Right ventricle myocardium inferior (tissue), 1 donor: ENCODE measurements at places on chromosomes 5 and 9.
A peak's percentile ranks its signal among the peaks of the same experiment; 100 is the strongest.

- no peak for DNase-seq
These were observed 233.7 kb downstream of the SPOCK1 start for GRCh38 chr5:137265457-137265856.

GRCh38 chr9:107827304-107827703 lies 337.7 kb upstream of the KLF4 start:
- no peak for DNase-seq

- DNase-seq = no peak
These were observed 58.3 kb upstream of the LARP1 start for GRCh38 chr5:154696891-154697290.

DNA sequence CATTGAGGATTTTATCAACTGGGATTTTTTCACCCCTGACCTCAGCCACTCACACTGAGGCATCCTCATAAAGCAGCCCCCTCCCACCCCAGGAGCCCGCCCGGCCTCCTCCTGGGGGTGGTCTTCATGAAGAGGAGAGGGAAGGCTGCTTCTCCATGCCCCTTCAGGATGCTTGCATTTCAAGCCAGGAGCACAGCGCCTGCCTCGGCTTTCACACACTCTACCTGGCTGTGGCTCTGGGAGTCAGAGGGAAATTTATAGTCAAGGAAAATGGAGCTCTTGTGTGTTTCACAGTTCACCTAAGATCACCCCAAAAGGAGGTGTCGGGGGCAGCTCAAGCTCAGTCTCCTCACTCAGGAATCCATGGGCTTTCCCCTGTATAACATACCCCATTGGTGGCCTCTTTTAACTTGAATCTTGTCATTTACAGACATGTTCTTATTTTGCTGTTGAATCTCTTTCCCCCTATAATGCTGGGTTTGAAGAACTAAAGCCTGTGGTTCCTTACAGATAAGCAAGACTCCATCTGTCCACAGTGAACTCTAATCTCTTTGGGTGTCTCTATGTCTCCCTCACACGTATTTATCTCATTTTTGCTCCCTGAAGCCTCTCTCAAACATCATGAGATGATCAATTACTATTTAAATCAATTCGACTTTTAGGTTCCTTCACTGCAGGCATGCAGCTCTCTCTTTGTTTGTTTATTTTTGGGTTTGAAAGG lies 22.6 kb upstream of the IQGAP2 start:
- DNase-seq = no peak

GRCh38 chr5:135379046-135379654 lies 19.9 kb downstream of the MACROH2A1 start:
- DNase-seq = no peak

GRCh38 chr5:122310889-122311288 lies 1.1 kb upstream of the SNCAIP start:
- no peak for DNase-seq

DNA sequence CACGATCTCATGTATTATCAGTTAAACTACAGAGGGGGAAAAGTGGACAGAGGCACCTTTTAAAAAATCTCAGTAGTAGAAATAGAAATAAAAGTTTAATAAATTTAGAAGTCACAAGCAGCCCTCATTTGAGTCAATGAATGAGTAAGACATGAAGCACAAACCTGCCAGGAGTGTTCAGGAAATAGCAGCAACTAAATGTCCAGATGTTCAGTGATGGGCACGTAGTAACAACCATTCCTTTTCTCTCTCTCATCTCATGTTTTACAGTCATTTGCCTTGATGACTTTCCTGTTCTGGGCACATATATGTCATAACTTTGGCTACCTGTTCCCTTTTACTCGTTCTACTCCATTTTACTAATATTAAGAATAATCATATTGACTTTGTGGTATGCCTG lies 17.7 kb downstream of the ISOC1 start:
- no peak for DNase-seq

GRCh38 chr9:130665431-130666392 lies 1.3 kb downstream of the PRDM12 start:
- peak; percentile 11 for DNase-seq

DNA sequence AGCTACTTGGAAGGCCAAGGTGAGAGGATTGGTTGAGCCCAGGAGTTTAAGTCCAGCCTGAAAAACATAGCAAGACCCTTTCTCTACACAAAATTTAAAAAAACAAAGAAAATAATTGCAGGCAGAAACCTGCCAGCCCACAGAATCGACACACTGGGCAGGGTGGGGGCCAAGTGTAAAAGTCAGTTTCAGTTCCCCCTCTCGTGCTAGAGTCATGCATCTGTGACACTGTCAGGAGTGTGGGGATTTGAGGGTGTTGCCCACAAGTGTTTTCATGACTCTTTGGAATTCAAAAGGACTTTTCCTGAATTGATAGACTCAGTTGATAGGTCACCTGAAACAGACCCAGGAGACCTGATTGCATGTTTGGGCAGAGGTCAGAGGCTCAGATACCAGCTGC lies 47.6 kb downstream of the PRRC2B start:
- DNase-seq = no peak

- no peak for DNase-seq
These were observed 12.6 kb downstream of the DAPK1 start for GRCh38 chr9:87510252-87510683.

GRCh38 chr9:87862536-87863268 lies 20.0 kb upstream of the SPATA31E1 start:
- no peak for DNase-seq

GRCh38 chr5:91200692-91201091 lies 182.4 kb downstream of the ARRDC3 start:
- DNase-seq = no peak

DNA sequence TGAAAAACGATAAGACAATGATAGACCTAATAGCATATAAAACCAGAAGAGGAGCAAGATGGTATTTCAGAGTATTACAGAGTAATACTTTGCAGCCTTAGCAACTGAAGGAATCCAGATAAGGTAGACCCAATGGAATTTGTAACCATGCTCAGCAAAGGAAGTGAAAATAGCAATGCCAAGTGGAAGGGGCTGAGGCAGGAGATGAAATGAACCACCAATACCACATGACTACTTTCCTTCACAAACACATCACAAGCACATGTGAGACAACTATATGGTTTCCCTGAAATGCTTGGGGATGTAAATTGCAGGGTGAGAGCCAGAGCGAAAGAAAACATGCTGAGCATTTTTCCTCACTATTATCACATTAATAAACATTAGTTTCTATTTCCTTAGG lies 79.8 kb upstream of the MELK start:
- no peak for DNase-seq

DNA sequence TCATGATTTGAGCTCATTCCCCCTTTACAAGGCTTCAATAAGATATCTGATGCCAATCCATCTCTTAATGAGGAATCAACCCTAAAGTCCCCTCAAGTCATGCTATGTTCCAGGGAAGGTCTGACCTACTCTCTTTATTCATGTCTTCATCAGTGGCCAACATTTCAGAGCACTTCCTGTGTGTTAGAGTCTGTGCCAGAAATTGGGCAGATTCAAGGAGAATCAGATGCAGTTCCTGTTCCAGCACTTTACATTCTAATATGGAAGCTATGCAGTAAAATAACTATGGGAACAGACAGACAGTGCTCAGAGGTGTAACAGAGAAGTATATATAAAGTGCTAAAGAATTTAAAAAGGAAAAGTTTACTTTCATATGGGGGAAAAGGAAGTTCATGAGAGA lies 193.4 kb upstream of the NR4A3 start:
- DNase-seq = no peak

DNA sequence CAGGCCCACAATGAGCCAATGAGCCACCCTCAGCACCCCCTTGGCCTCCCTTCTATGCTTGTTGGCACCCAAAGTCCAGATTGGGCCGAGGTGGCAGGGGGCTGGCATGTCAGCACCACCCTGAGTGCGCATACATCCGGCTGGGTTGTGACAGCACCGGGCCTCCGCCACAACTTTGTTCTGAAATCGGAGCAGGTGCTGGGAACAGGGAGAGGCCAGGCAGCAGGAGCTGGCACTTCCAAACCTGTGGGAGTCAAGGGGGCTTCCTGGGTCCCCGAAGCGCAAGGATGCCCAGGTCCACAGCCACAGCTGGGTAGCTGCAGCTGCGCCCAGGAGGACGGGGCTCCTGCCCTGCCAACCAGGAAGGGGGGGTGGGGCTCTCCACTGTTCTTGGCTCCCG lies 1911.9 kb upstream of the WWC1 start:
- no peak for DNase-seq

DNA sequence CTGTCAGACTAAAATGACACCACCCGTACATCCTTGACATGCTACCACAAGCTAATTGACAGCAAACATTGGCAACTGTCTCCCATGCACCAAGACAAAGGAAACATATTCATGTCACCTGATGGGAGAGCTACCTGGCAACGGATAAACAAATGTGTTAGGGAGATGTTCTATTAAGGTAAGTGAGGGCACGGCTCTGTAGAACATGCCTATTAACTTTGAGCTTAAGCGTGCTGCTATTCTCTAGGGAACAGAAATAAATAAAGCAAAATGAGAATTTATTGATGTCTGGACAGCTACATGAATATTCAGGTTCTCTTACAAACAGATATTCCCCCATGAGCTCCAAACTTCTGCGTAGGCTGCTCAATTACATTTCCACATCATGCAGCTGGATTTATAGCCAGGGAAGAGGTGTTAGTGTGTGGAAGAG lies 361.4 kb upstream of the RFX3 start:
- DNase-seq = no peak
